ENCODE measurements at places on chromosomes 11 and 22. TPM values are rescaled to one million over a fixed set of nuclear protein-coding genes. Genes with fewer than 3 reads are reported as not detected.

- no peak for DNase-seq
These were observed 561 bp downstream of the FXYD2 start for GRCh38 chr11:117823946-117824420.

DCDC1 gene
- not detected for total RNA-seq

DNA sequence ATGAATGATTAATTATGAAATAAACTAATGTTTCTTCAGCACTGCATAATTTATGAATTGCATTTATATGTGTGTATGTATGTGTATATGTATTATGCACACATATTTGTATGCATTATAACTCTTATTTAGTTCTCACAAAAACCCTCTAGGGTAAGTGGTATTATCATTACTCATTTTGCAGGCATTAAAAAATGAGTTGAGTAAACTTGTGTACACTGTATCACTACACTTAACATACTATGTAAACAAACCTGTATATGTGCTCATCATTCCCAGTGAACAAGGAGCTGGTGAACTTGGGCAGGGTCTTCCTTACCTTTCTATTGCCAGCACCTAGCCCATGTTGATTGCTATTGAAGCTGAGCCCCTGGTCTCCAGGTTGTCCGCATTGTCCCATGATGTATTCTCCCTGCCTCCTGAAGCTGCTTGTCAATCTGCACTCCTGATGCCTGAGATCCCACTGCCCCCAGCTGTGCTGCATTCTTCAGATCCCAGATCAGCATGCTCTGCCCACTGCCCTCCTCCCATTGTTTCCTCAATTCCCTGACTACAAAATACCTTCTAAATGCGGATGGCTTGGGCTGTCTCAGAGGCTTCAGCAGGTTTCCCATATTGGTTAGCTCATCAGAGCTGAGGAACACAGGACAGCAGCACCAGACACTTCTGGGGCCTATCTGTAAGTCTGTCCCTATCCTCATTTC is 267.9 kb upstream of the SESN3 start:
- no peak for DNase-seq

- DNase-seq: no peak
These were observed 3.0 kb downstream of the EIF4G2 start for GRCh38 chr11:10805741-10806140.

NAV2 gene
- total RNA-seq: 4.9 TPM

Measured in esophagus squamous epithelium (tissue), 5 donors.